ENCODE measurements at places on chromosomes 3 and 15. TPM values are rescaled to one million over a fixed set of nuclear protein-coding genes. Genes with fewer than 3 reads are reported as not detected.

CPN2 gene
- 0.14 TPM for total RNA-seq

COL7A1 gene
- total RNA-seq: 112 TPM

TRIP4 gene
- 21.4 TPM for total RNA-seq

TRIM71 gene
- not detected for total RNA-seq

CHRNA3 gene
- total RNA-seq: not detected

NLGN1 gene
- 17.2 TPM for total RNA-seq

SLC28A1 gene
- not detected for total RNA-seq

DOCK3 gene
- 0.12 TPM for total RNA-seq

SI gene
- not detected for total RNA-seq

TGM5 gene
- total RNA-seq: not detected

CLRN1 gene
- not detected for total RNA-seq

GPR149 gene
- not detected for total RNA-seq

PFN2 gene
- total RNA-seq: 369 TPM

CPEB1 gene
- total RNA-seq: 4.2 TPM

CNTN4 gene
- total RNA-seq: not detected

BFSP2 gene
- not detected for total RNA-seq

PRR20G gene
- total RNA-seq: not detected

PLS1 gene
- total RNA-seq: 1.2 TPM

TRH gene
- not detected for total RNA-seq

CCR1 gene
- total RNA-seq: not detected

TJP1 gene
- total RNA-seq: 60.1 TPM

TGFBR2 gene
- 126 TPM for total RNA-seq
